ENCODE measurements at places on chromosomes 7 and 10.

DNA sequence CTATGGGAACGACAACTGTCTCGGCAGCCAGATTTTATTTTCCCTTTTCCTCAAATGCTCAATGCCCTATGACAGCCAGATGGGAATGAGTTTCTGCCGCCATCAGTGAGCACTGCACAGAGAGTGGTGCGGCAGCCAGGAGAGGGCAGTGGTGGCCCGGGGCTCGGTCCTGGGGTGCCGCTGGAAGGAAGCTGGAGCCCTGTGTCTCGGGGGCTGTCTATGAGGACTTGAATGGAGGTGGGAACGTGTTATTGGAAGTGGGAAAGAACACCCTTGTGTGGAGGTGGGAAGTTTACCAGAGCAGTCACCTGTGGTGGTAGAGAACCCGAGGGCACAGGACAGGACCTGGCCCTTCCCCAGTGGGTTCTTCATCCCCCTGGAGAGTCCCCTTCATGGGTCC is 35.8 kb downstream of the JAKMIP3 start:
- no peak for DNase-seq

DNA sequence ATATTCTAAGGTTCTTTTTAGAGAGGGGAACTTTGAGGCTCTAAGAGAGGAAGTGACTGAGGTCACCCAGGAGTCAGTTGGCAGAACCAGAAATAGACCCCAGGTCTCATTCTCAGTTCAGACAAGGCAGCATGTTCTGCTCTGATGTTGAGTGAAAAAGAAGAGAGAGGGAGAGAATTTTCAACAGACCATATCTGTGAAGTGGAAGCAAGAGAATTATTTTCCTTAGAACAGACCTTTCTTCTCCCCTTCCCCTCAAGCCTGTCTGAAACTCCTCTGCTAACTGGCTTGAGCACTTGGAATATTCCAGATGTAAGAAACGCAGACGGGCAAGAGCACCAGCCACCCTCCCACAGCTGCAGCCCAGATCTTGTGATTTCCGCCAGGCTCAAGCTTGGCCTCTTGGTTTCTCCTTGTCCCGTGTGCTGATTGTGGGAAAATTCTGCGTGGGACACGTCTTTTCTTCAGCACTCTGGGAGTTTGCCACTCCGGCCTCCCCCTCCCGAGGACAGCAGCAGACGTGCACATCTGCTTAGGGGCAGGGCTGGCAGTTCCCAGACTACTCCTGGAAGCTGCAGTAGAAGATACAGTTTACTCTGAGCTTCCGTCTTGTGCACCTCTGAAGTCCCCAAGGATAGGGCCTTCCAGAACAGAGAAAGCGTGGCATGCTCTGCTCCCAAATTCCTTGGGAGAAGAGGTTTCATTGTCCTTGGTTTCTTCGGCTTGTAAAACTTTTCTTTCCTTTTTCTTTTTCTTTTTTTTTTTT is 22.7 kb upstream of the IKZF1 start:
- no peak for DNase-seq

DNA sequence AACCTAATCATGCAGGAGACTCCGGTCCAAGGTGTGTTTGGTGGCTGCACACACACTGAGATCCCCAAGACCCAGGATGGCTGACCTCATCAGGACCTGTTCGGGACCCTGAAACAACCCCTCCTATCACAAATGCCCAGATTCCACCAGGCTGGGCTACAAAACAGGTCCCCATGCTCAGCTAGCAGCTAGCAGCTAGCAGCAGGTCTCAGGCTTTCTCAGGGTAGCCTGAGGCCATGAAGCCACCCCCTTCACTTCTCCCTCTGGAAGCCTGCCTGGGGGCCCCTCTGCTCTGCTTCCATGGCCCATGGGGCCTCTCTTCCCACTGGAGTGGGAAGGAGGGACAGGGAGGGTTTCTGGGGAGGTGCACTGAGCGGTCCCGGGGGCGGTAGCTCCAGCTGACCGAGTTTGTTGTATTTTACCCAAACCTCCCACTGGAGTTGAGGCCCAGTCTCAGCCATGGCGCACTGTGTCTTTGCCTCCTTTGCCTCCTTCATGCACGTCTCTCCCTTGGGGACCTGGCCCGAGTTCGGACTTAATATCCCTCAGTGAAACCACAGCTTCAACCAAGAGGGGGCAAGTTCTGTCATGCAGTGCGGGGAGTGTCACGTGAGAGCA is 95.1 kb upstream of the GPR26 start:
- no peak for DNase-seq

DNA sequence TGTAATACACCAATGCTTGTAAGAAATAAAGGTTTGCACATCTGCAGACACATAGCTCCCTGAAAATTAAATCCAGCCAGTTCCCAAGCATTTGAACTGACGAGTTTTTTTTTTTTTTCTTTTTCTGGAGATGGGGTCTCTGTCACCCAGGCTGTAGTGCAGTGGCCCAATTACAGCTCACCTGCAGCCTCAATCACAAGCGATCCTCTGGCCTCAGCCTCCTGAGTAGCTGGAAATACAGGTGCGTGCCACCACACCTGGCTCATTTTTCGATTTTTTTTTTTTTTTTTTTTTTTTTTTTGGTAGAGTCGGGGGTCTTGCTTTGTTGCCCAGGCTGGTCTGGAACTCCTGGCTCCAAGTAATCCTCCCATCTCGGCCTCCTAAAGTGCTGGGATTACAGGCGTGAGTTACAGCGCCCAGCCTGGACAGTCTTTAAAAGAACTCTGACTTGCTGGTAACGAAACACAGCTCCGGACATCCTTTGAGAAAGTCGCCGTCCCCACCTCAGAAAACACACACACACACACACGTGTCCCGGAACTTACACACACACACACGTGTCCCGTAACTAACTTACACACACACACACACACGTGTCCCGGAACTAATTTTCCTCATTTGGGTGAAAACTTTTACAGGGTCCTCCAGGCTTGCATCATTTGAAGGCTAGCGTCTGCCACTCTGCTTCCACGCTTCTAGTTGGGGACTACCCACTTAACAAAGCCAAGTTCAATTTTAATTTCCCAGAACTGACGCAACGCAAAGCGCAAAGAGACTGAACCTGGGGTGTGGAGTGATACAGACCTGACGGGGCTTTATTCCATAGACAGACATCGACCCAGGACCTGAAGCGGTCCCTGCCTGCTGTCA is 18.6 kb downstream of the OCM2 start:
- DNase-seq, result peak; percentile 7

DNA sequence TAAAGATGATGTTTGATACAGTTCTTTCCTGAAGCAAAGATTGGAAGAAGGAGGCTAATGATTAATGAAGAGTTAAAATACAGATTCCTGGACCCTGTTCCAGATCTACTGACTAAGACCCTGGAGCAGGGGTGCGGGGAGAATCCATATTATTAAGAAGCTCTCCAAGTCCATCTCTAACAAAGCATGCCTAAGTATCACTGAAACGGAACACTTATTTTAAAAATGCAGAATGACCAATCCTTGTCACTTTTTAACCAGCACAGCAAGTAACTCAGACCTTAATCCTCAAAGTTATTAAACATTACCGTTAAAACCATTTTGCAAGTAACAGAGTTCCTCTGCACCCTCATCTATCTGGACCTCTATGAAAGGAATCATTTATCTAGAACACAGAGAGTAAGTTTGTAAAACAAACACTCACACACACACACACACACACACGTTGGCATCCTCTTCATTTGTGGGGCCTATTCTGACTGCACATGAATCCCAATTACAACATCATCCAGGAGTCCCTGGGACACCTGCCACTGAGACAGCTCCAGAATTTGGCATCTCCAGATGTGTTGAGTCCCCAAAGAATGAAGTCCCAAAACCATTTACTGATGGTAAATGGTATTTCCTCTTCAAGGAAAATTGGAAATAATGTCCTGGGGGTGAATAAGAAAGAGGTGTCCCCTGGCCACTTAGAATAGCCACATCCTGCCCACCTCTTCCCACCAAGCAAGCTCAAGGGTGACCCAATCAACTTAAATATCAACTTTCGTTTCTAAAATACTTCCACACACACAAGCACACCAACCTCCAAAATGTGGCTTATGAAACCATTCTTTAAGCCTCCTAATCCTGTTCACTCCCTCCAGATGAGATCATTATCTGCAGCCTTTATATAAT is 117.5 kb downstream of the PARD3 start:
- no peak for DNase-seq

DNA sequence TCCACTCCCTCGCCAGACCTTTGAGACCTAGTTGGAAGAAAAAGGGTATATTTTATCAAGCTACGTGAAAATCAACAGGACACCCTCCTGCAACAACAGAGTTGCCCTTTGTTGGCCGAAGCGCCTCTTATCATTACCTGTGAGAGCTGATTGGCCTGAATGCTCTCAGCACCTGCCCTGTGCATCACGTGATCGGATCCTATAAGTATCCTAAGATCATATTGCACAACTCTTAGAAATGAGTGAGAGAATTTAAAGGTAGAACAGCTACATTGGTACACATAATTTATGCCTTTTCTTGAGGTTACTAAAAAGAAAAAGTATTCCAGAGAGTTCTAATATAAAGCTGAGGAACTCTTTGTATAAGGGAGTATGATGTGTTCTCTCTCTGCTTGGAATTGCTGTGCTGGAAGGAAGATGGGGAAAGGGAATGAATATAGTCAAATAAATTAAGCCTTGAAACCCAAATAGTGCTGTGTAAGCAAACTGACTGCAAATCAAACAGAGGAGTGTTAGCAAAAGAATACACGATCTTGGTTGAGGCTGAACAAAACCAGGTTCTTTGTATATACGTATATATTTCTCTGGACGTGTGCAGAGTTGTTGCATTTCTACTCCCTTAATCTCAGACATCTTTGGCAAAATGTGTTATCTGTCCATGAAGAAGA is 69.3 kb downstream of the LRRC4 start:
- no peak for DNase-seq

DNA sequence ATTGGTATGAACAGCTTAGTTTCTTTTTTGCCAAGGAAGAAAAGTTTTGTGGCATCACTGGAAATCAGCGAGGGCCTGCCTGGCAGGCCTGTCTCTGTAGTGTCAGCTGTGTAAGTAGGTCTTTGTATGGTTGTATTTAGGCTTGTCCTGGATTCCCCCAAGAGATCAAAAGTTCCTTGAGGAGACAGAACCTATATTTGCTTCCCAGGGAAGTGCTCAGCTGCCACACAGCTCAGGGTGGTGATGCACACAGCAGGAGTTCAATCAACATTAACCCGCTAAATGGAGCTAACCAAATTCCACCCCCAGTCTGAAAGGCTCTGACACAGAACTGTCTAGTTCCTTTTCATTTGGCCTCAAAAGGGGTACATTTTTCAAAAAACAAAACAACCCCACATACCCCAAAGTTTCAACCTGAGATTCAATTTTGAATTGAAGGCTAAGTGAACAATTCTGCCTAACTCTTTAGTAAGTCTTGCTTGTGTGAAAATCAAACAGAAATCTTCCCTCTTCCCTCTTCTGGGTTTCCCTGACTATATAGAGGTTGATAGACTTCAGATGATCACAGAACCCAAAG is 124.4 kb downstream of the CLEC2L start:
- DNase-seq, result no peak

DNA sequence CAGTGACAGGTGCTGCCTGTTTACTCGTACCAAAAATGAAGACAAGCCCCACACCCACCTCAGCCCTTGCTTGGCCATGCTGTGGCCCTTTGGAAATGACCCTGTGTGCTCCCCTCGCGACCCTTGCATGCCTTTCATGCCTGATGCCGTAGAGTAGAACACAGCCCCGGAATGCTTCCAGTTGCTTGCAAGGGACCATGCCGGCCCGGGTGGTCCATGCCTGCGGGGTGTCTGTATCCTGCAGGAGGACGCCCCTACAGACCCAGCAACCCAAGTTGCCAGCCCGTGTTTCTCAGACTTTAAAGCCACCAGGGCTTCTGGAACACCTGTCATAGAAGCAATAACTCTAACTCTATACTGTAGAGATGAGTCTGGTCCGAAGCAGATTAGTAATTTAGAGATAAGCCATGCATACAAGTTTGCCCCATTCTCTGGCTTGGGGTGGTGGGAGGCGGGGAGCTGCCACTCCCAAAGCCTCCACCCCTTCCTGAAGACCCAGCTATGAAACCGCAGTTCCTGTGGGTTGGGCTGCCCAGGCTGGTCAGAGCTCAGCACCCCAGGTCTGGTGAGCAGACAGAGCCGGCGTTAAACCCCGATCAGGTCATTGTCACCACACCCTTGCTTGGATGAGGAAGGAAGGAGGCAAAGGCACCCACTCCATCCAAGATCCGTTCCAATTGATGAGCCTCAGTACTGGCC is 143.5 kb downstream of the ADCY1 start:
- no peak for DNase-seq

DNA sequence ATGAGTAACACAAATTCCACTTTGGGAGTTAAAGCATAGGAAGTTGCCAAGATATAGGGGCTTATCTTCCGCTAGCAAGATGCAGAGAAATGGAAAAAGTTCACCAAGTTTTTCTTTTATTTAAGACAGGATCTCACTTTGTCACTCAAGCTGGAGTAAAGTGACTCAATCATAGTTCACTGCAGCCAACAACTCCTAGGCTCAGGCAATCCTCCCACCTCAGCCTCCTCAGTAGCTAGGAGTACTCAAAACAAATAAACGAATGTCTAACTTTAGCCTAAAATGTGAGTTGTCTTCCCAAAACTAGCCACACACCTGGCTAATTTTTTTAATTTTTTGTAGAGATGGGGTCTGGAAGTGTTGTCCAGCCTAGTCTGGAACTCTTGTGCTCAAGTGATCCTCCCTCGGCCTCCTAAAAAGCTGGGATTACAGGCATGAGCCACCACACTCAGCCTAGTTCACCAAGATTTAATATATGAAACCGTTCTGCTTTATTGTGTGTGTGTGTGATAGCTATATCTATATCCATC is 9.9 kb downstream of the VIM start:
- no peak for DNase-seq

DNA sequence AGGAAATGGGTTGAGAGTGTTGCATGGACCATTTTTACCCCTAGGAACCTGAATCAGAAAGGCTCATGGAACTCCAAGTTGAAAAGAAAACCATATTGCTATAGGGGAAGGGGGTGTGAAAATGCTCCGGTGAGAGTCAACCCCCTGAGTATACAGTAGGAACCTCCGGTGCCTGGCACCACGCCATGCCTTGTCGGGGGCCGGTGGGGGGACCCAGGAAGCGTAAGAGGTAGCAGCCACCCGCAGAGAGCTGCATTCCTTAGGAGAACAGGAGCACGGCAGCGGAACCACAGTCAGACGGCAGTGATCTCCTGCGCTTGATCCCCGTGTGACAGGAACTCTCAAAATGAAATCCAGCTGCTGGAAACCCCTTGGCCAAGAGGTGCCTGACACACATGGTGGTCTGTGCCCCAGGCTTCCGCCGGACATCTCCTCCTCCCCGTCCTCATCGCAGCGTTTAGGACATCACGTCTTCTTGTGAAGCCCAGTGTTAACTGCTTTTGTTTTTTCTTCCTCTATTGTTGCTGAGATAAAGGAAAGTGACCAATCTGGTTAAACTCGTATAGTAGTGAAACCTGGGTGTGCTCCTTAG is 186.8 kb downstream of the CELF2 start:
- no peak for DNase-seq

- DNase-seq, result no peak
Observed at GRCh38 chr7:102891693-102892261, 21.0 kb upstream of the LRRC17 start.

- DNase-seq, result no peak
Observed at GRCh38 chr10:71972746-71973695, 8.8 kb downstream of the CHST3 start.

Measured in stimulated activated CD4-positive, alpha-beta T cell treated with anti-CD3 and anti-CD28 coated beads, Interleukin-2, amount 100 ng/mL, for 48 hours (primary cell).